ENCODE measurements at places on chromosomes 16 and 17. TPM values are rescaled to one million over a fixed set of nuclear protein-coding genes. Genes with fewer than 3 reads are reported as not detected.

- H3K36me3 ChIP-seq, result peaks cover 14% of the 10 kb centered on the region
- peaks cover 4% of the 10 kb centered on the region for H3K4me1 ChIP-seq
- no peaks in the 10 kb centered on the region for H3K27me3 ChIP-seq
- DNase-seq, result no peak
- H3K4me3 ChIP-seq, result no peak overlapping the region
- H3K27ac ChIP-seq, result no peak overlapping the region
Measured at GRCh38 chr16:89534252-89534756, 26.1 kb downstream of the SPG7 start.

DNA sequence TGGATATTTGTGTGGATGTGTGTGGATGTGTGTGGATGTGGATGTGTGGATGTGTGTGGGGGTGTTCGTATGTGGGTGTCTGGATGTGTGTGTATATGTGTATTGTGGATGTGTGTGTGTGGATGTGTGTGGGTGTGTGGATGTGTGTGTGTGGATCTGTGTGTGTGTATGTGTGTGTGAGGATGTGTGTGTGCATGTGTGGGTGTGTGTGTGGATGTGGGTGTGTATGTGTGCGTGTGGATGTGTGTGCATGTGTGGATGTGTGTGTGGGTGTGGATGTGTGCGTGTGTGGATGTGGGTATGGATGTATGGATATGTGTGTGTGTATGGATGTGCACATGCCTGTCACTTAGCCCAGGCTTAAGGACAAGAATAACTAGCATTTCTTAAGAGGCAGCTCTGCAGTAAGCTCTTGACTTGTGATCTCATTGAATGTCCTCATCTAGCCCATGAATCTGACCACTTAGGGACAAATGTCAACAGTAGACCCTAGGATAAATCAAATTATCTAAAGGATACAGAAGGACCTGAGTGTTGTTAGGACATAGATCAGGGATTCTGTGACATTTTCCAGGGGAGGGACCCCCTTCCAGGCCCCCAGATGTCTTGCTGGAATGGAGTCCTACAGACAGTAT is 83.5 kb downstream of the BMERB1 start:
- H3K27ac ChIP-seq, result peak overlapping the region; percentile 20
- no peak overlapping the region for H3K4me3 ChIP-seq
- DNase-seq, result no peak
- peaks cover 5% of the 10 kb centered on the region for H3K4me1 ChIP-seq
- H3K27me3 ChIP-seq, result no peaks in the 10 kb centered on the region

GRCh38 chr16:65934443-65934842 is 432.0 kb upstream of the CDH5 start:
- H3K4me3 ChIP-seq, result no peak overlapping the region
- no peak overlapping the region for H3K27ac ChIP-seq
- H3K27me3 ChIP-seq, result no peaks in the 10 kb centered on the region
- DNase-seq, result no peak
- peaks cover 2% of the 10 kb centered on the region for H3K36me3 ChIP-seq

- H3K36me3 ChIP-seq, result no peaks in the 10 kb centered on the region
- no peak overlapping the region for H3K4me3 ChIP-seq
- no peak for DNase-seq
- peaks cover 25% of the 10 kb centered on the region for H3K4me1 ChIP-seq
- no peak overlapping the region for H3K27ac ChIP-seq
Measured at GRCh38 chr16:59605706-59606105, 871.6 kb upstream of the GOT2 start.

Gene SLC22A31
- total RNA-seq, result 1.3 TPM

Measured in neural crest cell (in vitro differentiated cells).